ENCODE measurements at places on chromosomes 11 and 22. TPM values are rescaled to one million over a fixed set of nuclear protein-coding genes. Genes with fewer than 3 reads are reported as not detected.

TOB2 gene
- 34.9 TPM for total RNA-seq

CRYBB3 gene
- total RNA-seq = not detected

DNA sequence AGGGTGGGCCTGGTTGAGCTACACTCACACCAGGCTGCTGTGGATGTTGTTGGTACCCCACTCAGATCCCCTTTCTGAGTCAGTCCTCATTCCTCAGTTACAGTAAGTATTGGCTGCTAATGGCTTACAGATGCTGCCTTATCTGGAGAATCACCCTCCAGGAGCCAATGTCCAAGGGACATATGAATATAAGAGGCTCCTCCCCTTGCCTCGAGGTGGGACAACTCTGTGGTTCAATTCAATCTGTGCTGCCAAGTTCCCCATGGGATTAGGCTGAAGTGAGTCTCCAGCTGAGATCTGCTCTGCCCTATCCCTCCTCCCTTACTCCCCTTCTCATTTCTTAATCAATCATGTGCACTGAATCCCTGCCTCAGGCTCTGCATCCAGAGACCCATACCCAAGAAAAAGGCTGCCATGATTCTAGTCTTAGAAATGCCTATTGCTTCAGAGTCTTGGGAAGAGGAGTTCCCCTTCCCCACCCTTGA is 168.8 kb upstream of the SYT13 start:
- DNase-seq = no peak

OVOL1 gene
- 17.4 TPM for total RNA-seq

DNA sequence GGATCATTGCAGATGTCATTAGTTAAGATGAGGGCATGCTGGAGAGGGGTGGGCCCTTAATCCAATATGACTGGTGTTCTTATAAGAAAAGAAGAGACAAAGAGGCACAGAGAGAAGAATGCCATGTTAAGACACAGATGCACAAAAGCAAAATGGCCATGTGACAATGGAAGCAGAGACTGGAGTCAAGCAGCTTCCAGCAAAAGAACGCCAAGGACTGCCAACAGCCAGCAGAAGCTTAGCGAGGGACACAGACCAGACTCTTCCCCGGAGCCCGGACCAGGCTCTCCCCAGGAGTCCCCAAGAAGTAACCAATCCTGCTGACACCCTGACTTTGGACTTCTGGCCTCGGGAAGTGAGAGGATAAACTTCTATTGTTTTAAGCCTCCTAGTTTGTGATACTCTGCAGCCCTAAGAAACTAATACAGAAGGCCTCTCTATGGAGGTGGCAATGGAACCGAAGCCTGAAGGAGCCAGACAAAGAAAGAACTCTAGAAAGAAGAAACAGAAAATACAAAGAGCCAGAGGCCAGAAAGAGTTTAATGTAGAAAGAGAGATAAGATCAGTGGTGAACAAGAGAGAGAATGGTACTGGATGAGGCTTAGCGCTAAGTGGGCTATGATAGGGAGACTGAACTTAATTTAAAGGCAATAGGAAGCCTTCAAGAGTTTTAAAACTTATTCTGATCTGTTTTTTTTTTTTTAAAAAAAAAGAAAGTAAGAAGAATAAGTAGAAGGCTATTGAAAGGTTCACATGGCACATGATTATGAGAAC is 27.7 kb downstream of the PRCP start:
- DNase-seq = no peak

- DNase-seq = peak; percentile 40
Observed at GRCh38 chr11:93559681-93560080, 16.5 kb upstream of the SMCO4 start.

DNA sequence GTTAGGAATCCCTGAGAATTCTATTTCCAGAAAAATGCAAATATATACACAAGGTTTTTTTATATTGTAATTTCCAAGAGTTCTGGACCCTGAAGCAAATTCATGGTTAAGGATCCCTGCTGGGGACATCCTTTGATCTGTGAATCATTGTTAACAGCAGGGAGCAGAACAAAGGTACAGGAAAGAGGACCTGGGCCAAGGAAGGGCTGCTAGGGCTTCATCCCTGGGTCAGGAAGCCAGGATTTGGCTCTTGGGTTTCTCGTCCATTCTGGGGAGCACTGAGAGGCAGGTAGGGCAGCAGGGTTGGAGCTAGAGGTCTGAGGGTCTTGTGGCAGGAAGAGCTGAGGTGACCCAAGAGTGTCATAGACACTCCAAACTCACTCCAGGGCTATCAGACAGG is 10.2 kb upstream of the OAF start:
- no peak for DNase-seq

All from vagina (tissue), 2 donors.